ENCODE measurements at places on chromosomes 16 and 17.

- peak; percentile 77 for DNase-seq
Observed at GRCh38 chr17:8997994-8998628, 23.2 kb upstream of the NTN1 start.

DNA sequence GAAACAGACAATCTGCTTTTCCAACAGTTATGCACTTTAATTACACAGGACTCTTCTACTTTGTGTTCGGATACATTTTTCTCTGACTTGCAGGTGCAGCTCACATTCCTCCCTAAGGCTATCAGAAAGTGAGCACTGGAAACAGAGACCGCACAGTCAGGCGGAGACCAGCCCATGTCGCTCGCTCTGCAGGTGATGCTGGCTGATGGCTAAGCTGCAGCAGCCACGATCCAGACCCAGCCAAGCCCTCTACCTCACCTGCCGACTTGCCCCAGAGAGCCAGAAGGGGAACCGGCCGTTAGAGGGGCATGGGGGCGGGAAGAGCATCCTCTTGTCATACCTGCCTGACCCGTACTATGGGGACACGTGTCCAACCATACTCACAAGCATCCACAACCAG lies 33.8 kb downstream of the MAP1LC3B start:
- DNase-seq = no peak

DNA sequence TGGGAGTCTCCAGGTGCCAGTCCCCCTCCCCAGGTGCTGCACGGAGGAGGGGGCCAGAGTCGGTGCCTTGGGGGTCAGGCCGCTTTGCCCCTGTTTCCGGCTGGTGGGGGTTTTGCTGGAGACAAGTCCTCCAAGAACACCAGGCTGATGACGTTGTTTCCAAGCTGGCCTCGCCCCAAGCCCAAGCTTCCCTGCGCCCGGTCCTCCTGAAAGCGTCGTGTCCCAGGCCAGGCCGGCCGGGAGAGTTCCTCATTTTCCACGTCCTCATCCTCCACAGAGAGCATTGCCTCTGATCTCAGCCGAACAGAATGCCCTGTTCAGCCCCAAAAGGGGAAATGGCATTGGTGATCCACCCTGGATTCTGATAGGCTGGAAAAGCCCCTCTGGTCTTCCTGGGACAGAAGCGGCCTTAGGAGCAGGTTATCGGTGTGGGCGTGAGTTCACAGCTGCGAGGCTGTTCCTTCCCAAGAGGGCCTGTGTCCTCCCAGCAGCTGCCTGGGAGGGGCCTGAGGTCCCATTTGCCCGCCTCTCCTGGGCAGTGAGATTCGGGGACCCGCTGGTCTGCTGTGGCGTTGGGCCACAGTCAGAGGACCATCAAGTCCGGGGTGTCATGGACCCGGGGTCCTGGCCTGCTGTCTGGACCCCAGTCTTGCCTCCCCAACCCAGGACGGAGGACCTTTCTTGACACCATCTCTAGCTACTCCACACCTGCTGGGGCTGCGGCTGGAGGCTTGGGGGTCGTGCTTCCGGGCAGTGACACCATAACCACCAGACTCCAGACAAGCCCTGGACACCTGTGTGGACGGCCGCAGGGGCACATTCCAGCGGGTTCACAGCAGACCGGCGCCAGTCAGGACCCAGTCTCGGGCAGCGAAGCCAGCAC lies 7.1 kb downstream of the SOX8 start:
- no peak for DNase-seq

DNA sequence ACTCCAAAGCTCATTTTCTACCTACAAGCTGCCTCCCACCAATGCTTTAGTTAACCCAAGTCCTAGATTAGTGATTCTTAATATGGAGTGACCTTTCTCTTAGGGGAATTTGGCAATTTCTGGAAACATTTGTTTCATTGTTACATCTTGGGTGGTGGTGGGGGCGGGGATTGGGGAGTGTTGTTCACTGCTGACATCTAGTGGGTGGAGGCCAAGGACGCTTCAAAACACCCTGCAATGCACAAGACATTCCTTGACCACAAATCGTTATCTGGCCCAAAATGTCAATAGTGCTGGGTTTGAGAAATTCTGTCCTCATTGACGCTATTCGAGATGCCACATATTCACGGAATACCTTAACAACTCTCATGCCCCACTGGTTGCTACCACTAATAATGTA lies 282.9 kb downstream of the RBFOX1 start:
- DNase-seq = no peak

GRCh38 chr16:17275076-17276009 lies 195.4 kb downstream of the XYLT1 start:
- DNase-seq = no peak

GRCh38 chr16:48317026-48317425 lies 68.2 kb downstream of the SIAH1 start:
- DNase-seq = no peak

DNA sequence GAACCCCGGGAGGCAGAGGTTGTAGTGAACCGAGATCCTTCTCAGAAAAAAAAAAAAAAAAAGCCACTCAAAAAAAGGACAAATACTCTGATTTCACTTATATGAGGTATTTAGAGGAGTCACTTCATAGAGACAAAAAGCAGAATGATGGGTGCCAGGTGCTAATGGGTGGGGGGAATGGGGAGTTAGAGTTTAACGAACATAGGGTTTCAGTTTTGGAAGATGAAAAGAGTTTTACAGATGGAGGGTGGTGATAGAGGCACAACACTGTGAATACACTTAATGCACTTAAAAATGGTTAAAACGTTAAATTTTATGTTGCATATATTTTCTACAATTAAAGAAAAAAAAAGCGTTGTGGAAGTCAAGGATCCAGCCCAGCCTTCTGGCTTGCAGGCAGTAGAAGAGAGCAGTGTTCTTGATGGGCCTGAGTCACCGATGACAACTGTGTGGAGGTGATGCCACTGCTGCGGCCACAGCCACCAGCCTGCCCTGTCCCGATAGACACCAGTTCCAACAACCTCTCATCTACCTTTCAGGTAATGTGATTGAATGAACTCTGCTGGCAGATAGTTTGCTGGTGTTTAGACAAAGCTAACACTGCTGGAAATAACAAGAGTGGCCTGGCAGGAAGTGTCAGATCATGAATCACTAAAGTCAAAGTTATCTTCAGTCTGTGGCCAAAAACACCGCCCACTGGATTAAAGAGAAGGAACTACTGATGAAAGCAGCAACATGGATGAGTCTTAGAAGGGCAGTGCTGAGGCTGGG lies 49.9 kb upstream of the COX10 start:
- no peak for DNase-seq

- DNase-seq = no peak
Observed at GRCh38 chr16:50354629-50355456, 13.9 kb downstream of the BRD7 start.

- DNase-seq = no peak
Observed at GRCh38 chr17:42404326-42405055, 16.2 kb upstream of the STAT3 start.

- DNase-seq = no peak
Observed at GRCh38 chr17:70314096-70314495, 144.8 kb downstream of the KCNJ2 start.

DNA sequence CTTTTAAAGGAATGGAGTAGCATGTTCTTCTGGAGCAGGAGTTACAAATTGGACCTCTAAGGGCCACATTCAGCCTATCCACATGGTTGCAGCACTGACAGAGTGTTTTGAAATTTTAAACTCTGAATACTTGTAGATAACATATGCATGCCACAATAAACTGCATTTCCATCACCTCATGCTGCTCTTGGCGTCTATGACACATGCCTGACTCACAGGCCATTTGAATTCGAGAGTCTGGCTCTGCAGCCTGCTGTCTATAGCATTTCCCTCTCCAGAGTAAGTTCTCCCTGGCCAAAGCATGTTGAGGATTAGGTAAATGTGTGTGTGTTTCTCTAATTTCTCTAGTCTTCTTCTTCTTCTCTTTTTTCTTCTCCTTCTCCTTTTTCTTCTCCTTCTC lies 28.7 kb upstream of the MYOCD start:
- no peak for DNase-seq

- no peak for DNase-seq
Observed at GRCh38 chr17:78958641-78959127, 21.0 kb downstream of the LGALS3BP start.

DNA sequence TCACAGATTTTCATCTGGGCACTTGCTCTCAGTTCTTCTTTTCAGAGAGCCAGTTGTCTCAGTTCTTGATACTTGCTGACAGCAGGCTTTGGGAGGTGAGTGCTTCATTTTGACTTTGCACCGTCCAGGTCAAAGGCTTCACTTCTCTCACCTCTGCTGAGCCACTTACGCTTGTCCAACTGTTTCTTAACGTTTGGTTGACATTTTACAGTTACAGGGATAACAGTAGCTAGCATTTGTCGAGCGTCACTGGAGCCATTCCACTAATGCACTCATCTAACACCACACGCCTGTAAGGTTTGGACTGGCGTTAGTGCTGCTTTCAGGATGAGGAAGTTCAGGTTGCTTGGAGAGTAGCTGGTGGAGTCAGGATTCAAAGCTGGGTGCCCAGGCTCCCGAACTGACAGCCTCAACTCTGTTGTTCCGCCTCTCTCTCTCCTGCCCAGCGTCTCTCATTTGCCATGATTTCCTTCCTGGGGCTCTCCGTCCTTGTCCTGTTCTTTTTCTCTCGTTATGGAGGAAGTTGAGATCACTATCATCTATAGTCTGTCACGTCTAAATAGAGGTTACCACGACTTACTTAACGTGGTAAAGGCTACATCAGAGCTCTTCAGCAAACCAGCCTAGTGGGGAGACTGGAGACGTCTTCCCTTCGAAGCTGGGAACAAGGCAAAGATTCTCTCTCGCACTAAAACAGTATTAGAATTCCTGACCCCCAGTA lies 220.8 kb downstream of the RPTOR start:
- no peak for DNase-seq

GRCh38 chr16:49726155-49726554 lies 129.8 kb downstream of the ZNF423 start:
- DNase-seq = no peak

DNA sequence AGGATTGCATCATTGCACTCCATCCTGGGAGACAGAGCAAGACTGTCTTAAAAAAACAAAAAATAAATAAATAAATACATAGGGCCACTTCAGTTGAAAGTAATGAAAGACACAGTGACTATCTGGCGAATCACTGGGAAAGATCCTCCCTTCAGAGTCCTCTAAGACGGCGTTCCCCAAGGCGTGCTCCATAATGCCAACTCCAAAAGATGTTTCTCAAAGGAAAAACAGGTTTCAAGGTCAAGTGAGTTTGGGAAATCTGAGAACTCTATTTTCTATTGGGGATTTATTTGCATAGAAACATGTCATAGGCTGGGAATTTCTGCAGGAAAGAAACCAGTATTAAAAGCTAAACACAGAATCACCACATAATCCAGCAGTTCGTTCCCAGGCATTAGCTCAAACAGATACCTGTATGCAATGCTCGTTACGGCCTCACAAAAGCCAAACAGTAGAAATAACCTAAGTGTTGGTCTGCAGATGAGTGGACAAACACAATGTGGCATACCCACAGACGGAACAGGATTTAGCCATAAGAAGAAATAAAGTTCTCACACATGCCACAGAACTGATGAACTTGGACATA lies 7.9 kb downstream of the KLHDC4 start:
- no peak for DNase-seq

GRCh38 chr16:79740252-79740651 lies 139.7 kb upstream of the MAF start:
- no peak for DNase-seq

GRCh38 chr17:82915010-82915756 lies 75.4 kb upstream of the ZNF750 start:
- no peak for DNase-seq

DNA sequence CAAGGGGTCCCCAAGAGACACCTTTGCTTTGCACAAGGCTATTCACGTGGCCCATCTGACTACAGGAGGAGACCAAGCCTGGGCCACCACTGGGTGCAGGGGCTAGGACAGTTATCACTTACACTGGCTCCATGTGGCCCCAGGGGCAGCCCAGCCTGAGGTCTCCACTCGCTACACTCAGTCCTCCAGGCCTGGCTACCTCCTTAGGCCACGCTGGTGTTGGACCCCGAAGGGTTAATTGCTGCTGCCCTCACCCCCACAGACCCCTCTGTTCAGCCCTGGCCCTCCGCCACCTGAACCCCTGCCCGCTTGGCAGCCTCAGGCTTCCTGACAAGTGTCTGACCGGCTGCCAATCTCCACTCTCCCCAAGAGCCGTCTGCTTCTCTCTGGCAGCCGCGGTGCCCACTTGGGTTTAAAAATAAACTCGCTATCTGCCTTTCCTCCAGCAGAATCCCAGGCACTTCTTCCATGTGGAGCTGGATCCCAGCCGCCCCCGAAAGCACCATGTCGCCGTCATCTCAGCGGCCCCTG lies 27.8 kb downstream of the ADAM11 start:
- no peak for DNase-seq

DNA sequence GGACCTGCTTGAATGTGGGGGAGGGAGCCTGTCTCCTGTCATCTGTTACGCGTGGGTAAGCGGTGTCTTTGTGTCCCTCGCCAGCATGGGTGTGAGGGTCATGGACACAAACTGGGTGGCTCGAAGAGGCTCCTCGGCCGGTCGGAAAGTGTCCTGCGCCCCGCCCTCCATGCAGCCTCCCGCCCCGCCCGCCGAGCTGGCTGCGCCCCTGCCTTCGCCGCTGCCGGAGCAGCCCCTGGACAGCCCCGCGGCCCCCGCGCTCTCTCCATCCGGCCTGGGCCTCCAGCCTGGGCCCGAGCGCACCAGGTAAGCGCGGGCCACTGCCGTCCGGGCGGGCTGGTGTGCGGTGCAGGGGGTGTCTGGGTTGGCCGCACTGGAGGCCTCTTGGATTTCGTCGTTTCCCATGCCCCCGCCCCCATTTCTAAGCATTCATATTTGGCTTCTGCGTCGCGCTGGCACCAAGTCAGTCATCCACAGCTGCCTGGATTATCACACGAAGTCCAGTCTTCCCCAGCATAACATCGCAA lies 43.8 kb downstream of the ELAC2 start:
- no peak for DNase-seq

DNA sequence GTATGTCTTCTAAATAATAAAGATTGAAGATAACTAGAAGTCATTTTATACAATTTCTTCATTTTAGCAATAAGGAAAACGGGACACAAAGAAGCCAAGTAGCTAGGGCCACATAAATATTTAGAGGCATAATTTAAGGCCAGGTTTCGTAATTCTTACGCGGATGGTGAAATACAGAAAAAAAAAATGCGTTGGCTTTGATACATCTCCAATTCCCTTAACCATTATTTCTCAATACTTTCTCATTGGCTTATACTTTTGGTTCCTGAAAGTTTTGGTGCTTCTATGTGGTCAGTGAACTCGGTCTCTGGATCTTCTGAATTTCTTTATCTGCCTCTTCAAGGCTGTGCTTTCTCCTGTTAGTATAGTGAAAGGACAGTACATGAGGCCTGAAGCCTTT lies 888.1 kb downstream of the KCNJ2 start:
- no peak for DNase-seq

- DNase-seq = no peak
Observed at GRCh38 chr17:4003131-4003500, 38.9 kb upstream of the ATP2A3 start.

- no peak for DNase-seq
Observed at GRCh38 chr16:50371936-50372595, 3.3 kb upstream of the BRD7 start.

All from T-helper 17 cell (primary cell).